ENCODE measurements at places on chromosomes 1 and 21. TPM values are rescaled to one million over a fixed set of nuclear protein-coding genes. Genes with fewer than 3 reads are reported as not detected.

ATP1A4 gene
- polyA plus RNA-seq, result not detected

IGSF3 gene
- 0.18 TPM for polyA plus RNA-seq

ADAMTS5 gene
- not detected for polyA plus RNA-seq

NID1 gene
- polyA plus RNA-seq, result 56.1 TPM

NPHP4 gene
- polyA plus RNA-seq, result 4.8 TPM

CYP4A11 gene
- polyA plus RNA-seq, result not detected

SSX2IP gene
- polyA plus RNA-seq, result 2.8 TPM

NPR1 gene
- polyA plus RNA-seq, result not detected

S100A2 gene
- polyA plus RNA-seq, result 1.4 TPM

NHLH1 gene
- polyA plus RNA-seq, result 0.44 TPM

TLR5 gene
- not detected for polyA plus RNA-seq

RSPO1 gene
- not detected for polyA plus RNA-seq

MYBPH gene
- polyA plus RNA-seq, result not detected

RORC gene
- 9.3 TPM for polyA plus RNA-seq

GNG12 gene
- polyA plus RNA-seq, result 0.11 TPM

NPHS2 gene
- not detected for polyA plus RNA-seq

DYNLT5 gene
- not detected for polyA plus RNA-seq

GBP5 gene
- polyA plus RNA-seq, result not detected

ETS2 gene
- 71.4 TPM for polyA plus RNA-seq

FNBP1L gene
- 24.1 TPM for polyA plus RNA-seq

TMEM79 gene
- polyA plus RNA-seq, result 0.99 TPM

B3GALT5 gene
- 0.03 TPM for polyA plus RNA-seq

CTBS gene
- 12.4 TPM for polyA plus RNA-seq

RPL11 gene
- 1,552 TPM for polyA plus RNA-seq

FAM151A gene
- polyA plus RNA-seq, result 0.25 TPM

PAPPA2 gene
- polyA plus RNA-seq, result 0.01 TPM

SHISAL2A gene
- not detected for polyA plus RNA-seq

SLAMF8 gene
- polyA plus RNA-seq, result not detected

PGLYRP4 gene
- not detected for polyA plus RNA-seq

PCAT6 gene
- polyA plus RNA-seq, result 4.4 TPM

PODN gene
- polyA plus RNA-seq, result 0.13 TPM

MAB21L3 gene
- polyA plus RNA-seq, result 3.7 TPM

DPYD gene
- polyA plus RNA-seq, result 1.3 TPM

TRIM62 gene
- 0.57 TPM for polyA plus RNA-seq

RHCE gene
- polyA plus RNA-seq, result 0.30 TPM

LIN28A gene
- polyA plus RNA-seq, result 0.01 TPM

PROX1 gene
- 10.0 TPM for polyA plus RNA-seq

TRIM58 gene
- polyA plus RNA-seq, result not detected

CD164L2 gene
- polyA plus RNA-seq, result not detected

PADI3 gene
- not detected for polyA plus RNA-seq

CFAP45 gene
- polyA plus RNA-seq, result not detected

OR2T6 gene
- not detected for polyA plus RNA-seq

GPX7 gene
- 17.2 TPM for polyA plus RNA-seq

PRELP gene
- not detected for polyA plus RNA-seq

HTR1D gene
- polyA plus RNA-seq, result 0.07 TPM

TRIM67 gene
- polyA plus RNA-seq, result under 0.01 TPM

BROX gene
- polyA plus RNA-seq, result 4.4 TPM

DIRAS3 gene
- polyA plus RNA-seq, result not detected

HAO2 gene
- polyA plus RNA-seq, result 0.08 TPM

SELL gene
- 0.18 TPM for polyA plus RNA-seq
